ENCODE measurements at places on chromosomes 12 and 14.

GRCh38 chr12:94676031-94676641 lies 25.8 kb upstream of the TMCC3 start:
- no peak for DNase-seq

GRCh38 chr12:288687-289086 lies 26.1 kb upstream of the SLC6A13 start:
- no peak for DNase-seq

- DNase-seq: no peak
These were observed 267.9 kb downstream of the TMEM132C start for GRCh38 chr12:128534906-128535305.

DNA sequence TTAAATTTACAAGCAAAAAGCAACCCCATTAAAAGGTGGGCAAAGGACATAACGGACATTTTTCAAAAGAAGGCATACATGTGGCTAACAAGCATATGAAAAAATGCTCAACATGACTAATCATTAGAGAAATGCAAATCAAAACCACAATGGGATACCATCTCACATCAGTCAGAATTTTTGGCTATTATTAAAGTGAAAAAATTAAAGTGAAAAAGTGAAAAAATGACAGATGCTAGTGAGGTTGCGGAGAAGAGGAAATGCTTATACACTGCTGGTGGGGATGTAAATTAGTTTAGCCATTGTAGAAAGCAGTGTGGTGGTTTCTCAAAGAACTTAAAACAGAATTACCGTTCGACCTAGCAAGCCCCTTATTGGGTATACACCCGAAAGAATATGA lies 7.9 kb downstream of the OTOGL start:
- DNase-seq: no peak

DNA sequence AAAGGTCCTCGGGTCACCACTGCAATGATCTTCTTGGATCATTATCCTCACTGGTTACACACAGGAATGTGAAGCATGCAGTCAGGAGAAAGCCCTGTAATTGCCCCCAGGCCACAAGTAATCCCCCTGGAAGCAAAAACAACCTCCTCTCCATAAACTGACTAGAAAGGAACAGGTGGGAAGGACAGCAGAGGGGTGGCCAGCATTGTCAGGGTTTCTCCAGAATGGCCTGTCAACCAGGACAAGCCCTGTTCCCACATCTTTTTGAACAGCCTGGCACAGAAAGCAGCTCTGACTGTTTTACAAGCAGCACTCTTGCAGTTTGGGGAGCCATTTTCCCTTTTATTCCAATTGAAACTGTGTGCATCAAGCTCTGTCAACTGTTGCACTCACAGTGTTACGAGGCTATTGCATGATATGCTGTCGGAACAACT lies 36.1 kb downstream of the TMCC3 start:
- no peak for DNase-seq

- no peak for DNase-seq
These were observed 899 bp upstream of the KCNH3 start for GRCh38 chr12:49537752-49538509.

GRCh38 chr14:19895282-19895681 lies 20.3 kb downstream of the OR4K2 start:
- DNase-seq: no peak

GRCh38 chr12:121800694-121801594 lies 2.9 kb upstream of the SETD1B start:
- no peak for DNase-seq

DNA sequence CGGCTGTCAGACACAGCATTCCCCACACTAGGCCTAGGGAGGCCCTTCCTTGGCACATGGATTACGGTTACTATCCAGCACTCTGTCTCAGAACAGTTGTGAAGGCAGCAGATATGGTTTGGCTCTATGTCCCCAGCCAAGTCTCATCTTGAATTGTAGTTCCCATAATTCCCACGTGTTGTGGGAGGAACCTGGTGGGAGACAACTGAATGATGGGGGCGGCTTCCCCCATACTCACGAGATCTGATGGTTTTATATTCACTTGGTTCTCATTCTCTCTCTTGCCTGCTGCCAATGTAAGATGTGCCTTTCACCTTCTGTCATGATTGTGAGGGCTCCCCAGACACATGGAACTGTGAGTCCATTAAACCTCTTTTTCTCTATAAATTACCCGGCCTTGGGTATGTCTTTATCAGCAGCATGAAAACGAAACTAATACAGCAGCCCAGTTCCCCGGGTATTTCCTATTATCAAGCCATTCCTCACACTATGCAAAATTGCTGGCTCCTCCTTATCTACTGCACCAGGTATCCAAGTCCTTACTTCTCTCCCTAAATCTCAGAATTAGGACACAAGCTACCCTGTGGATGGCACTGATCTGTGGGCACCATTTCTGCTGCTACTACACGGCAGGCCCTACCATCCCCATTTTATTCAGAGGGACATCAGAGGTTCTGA lies 33.3 kb downstream of the NT5DC3 start:
- no peak for DNase-seq

DNA sequence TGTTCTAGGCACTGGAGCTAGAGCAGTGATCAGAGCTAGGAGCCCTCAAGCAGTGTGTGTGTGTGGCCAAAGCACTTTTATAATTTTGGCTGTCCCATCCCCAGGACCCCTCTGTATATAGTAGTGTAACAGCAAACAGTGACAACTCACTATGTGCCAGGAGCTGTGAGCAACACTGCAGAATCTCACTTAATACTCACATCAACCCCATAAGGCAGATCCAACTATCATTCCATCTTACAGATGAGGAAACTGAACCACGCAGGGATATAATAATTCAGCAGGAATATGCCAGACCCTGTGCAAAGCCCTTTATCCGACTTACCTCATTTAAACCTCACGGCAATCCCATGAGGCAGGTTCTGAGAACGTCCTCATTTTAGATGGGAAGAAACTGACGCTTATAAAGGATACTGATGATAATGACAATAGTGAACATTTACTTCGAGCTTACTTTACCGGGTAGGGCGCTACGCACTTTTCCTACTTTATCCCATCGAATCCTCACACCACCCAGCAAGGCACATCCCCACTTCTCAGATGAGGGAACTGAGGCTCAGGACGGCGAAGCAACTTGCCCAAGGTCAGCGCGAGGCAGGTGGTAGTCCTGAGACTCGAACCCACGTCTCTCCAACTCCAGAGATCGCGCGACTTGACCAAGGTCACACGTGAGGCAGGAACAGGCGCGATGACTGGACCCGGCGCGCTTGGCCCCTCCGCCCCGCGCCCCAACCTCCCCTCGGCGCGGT lies 687 bp downstream of the RAB35 start:
- DNase-seq: no peak

DNA sequence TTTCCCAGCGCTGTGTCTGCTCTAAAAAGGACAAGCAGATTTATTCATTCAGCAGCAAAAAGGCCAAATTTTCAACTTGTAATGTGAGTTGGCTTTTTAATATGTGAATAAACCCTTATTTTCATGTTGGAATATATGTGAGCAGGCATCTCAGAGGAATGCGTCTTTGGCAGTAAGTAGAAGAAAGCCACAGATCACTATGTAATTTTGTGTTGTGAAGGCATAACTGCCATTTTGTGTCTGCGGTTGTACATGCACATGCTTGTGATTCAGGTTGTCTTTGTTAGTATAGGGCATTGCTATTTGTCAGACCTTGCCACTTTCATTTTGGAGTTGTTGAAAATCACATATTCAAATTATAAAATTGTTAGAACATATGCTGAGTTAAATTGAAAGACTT lies 398.8 kb upstream of the RGS6 start:
- no peak for DNase-seq

- DNase-seq: no peak
These were observed 27.9 kb downstream of the TMCC3 start for GRCh38 chr12:94622475-94622874.

- no peak for DNase-seq
These were observed 6.1 kb upstream of the CD9 start for GRCh38 chr12:6193853-6194815.

Measured in NCI-H1417 treated with DMSO at 0.1 percent for 48 hours (cell line).